ENCODE measurements at places on chromosomes 13 and 19. TPM values are rescaled to one million over a fixed set of nuclear protein-coding genes. Genes with fewer than 3 reads are reported as not detected.

DNA sequence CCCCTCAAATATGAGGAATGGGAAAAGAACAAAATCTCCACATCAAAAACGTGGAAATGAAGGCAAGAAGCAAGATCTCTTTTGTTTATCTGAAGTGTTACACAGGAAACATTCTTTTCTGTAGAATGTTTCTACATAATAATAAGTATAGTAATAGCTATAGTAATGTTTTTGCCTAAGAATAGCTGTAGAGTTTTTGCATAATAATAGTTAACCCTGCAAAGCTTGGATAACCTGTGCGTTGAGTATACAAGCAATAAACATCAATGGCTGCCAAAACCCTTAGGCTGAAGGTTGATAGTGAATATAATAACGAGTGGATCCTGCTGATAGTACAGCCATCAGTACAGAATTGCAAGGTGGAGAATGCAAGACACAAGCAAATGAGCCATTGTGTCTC lies 11.1 kb upstream of the LILRA5 start:
- no peak for DNase-seq

DNA sequence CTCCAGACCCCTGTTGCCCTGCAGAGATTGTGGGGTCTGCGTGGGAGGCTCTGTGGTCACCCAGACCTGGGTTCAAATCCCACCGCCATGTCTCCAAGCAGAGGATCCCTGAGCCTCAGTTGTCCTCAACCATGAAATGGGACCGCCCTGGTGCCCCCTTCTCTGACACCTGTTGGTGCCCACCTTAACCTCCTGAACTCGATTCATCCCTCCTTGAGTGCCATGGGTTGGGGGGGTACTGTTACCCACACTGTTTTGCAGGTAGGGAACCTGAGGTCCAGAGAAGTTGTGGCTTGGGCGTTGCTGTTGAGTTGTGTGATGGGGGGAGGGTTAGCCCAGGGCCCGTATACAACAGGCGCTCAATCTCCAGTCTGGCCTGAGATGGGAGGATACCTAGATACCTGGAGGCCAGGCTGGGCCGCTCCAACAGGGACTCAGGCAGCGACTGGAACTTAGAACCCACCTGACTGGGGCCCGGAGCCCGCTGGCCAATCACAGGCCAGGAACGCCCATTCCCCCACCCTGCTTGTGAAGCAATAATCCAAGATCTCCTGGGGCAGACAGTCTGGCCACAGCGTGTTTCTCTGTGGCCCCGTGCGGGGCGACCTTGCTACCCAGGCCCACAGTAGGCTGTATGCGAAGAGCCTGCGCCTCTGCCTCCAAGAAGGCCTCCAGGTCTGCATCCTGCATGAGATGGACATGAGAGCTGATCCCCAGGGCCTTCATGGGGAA lies 2.8 kb downstream of the ARID3A start:
- DNase-seq = no peak

- no peak for DNase-seq
Observed at GRCh38 chr19:2544576-2545415, 68.9 kb downstream of the GADD45B start.

GRCh38 chr13:78420814-78421213 lies 182.5 kb downstream of the POU4F1 start:
- DNase-seq = no peak

Gene ICAM4
- total RNA-seq = not detected

Gene ATP8B3
- 0.96 TPM for total RNA-seq

Measured in kidney epithelial cell (primary cell).